Activated CD4-positive, alpha-beta T cell treated with anti-CD3 and anti-CD28 coated beads for 36 hours (primary cell): ENCODE measurements at places on chromosomes 7 and 10.

DNA sequence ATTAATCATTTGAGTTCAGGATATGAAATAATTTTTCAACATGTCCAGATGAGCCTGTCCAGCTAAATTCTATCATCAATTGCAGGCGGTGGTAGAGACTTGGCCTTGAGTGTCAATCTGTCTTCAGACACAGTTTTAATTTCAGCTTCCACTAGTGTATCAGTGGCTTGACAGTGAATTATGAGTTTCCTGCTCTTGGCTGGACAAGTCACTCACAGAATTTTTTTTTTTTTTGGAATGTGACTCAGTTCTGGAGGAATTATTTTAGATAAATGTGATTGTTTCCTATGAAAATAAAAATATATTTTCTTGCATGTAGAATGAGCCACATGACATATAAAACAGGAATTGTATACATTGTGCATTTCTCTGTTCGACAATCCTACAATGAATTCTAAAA is 319.9 kb upstream of the AKR1E2 start:
- no peak for DNase-seq

- DNase-seq, result no peak
These were observed 239.6 kb upstream of the STEAP1 start for GRCh38 chr7:89914711-89915110.

DNA sequence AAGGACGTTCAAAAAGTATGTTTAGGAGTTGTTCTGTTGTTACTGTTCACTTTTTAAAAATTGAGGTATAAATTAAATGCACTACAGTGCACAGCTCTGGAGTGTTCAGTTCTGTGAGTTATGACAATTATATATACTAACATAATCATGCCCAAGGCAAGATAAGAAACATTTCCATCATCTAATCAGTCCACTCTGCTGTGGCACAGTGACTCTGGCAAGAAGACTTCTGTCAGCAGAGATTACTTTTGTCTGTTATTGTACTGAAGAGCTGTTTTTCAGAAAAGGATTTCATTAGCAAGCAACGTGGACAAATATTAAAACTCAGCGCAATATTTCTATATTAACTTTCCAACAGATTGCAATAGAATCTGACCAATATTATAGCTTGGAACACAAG is 32.0 kb downstream of the ICA1 start:
- DNase-seq, result no peak

DNA sequence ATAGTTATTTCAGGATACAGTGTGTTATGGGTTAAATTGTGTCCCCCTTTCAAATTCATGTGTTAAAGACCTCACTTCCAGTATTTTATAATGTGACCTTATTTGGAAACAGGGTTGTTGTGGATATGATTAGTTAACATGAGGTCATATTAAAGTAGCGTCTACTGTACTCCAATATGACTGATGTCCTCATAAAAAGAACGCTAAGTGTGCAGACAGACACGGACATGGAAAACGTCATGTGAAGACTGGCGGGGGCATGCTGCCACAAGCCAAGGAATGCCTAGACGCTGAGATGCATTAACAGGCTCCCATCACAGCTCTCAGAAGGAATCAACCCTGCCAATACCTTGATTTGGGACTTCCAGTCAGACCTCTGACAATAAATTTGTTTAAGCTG is 1.5 kb upstream of the WDR37 start:
- DNase-seq, result no peak

- DNase-seq, result no peak
These were observed 18.7 kb downstream of the AMZ1 start for GRCh38 chr7:2706685-2707126.

DNA sequence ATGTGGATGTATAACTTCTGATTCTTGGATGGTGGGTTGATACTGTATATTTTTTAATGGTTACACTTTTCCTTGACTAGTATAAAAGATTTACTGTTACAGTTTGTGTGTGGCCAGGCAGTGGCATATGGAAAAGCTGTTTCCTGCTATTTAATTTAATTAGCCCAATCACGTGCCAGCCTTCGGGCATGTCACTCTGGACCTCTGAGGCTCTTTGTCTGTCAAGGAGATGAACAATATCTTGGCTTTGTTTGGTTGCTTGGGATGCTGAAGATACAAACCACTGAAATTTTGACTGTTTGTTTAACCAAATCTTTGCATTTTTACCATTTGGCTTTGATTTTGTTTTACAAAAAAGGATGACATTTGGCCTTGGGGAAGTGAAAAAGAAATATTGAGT is 185.0 kb downstream of the HDAC9 start:
- no peak for DNase-seq

GRCh38 chr7:47624689-47625088 is 42.8 kb upstream of the TNS3 start:
- no peak for DNase-seq
